ENCODE measurements at places on chromosomes 2 and 18. TPM values are rescaled to one million over a fixed set of nuclear protein-coding genes. Genes with fewer than 3 reads are reported as not detected.

The TOGARAM2 gene
- total RNA-seq = 0.61 TPM

- H3K4me1 ChIP-seq = no peaks in the 10 kb centered on the region
- H3K4me3 ChIP-seq = no peak overlapping the region
- no peak overlapping the region for H3K27ac ChIP-seq
- H3K36me3 ChIP-seq = no peaks in the 10 kb centered on the region
- no peaks in the 10 kb centered on the region for H3K27me3 ChIP-seq
- DNase-seq = no peak
These were observed 537.9 kb upstream of the LRATD1 start for GRCh38 chr2:14094592-14094991.

GRCh38 chr2:12005886-12006681 lies 259.7 kb downstream of the LPIN1 start:
- no peaks in the 10 kb centered on the region for H3K27me3 ChIP-seq
- H3K27ac ChIP-seq = no peak overlapping the region
- H3K4me1 ChIP-seq = no peaks in the 10 kb centered on the region

GRCh38 chr2:237122214-237122666 lies 36.6 kb downstream of the COPS8 start:
- no peak overlapping the region for H3K4me3 ChIP-seq
- DNase-seq = peak; percentile 65
- H3K4me1 ChIP-seq = no peaks in the 10 kb centered on the region
- no peaks in the 10 kb centered on the region for H3K27me3 ChIP-seq
- H3K27ac ChIP-seq = peak overlapping the region; percentile 55

- no peak overlapping the region for H3K27ac ChIP-seq
- no peaks in the 10 kb centered on the region for H3K4me1 ChIP-seq
- no peak for DNase-seq
These were observed 54.9 kb downstream of the PRKRA start for GRCh38 chr2:178395941-178396570.

- DNase-seq = no peak
- no peaks in the 10 kb centered on the region for H3K4me1 ChIP-seq
- H3K27me3 ChIP-seq = no peaks in the 10 kb centered on the region
- H3K36me3 ChIP-seq = no peaks in the 10 kb centered on the region
- H3K27ac ChIP-seq = no peak overlapping the region
These were observed 533.9 kb downstream of the PARD3B start for GRCh38 chr2:205079173-205079572.
